ENCODE measurements at places on chromosomes 5 and 9. TPM values are rescaled to one million over a fixed set of nuclear protein-coding genes. Genes with fewer than 3 reads are reported as not detected.

Gene PGM5
- not detected for total RNA-seq

GRCh38 chr9:69339620-69340019 is 14.6 kb downstream of the ENTREP1 start:
- H3K27me3 ChIP-seq: peaks cover 6% of the 10 kb centered on the region
- H3K4me3 ChIP-seq: no peak overlapping the region
- DNase-seq: no peak
- H3K36me3 ChIP-seq: no peaks in the 10 kb centered on the region
- H3K4me1 ChIP-seq: no peaks in the 10 kb centered on the region

- no peaks in the 10 kb centered on the region for H3K27me3 ChIP-seq
- H3K27ac ChIP-seq: no peak overlapping the region
- no peaks in the 10 kb centered on the region for H3K36me3 ChIP-seq
- peak; percentile 15 for DNase-seq
- no peaks in the 10 kb centered on the region for H3K4me1 ChIP-seq
- no peak overlapping the region for H3K4me3 ChIP-seq
Measured at GRCh38 chr5:45796959-45797553, 100.9 kb upstream of the HCN1 start.

DNA sequence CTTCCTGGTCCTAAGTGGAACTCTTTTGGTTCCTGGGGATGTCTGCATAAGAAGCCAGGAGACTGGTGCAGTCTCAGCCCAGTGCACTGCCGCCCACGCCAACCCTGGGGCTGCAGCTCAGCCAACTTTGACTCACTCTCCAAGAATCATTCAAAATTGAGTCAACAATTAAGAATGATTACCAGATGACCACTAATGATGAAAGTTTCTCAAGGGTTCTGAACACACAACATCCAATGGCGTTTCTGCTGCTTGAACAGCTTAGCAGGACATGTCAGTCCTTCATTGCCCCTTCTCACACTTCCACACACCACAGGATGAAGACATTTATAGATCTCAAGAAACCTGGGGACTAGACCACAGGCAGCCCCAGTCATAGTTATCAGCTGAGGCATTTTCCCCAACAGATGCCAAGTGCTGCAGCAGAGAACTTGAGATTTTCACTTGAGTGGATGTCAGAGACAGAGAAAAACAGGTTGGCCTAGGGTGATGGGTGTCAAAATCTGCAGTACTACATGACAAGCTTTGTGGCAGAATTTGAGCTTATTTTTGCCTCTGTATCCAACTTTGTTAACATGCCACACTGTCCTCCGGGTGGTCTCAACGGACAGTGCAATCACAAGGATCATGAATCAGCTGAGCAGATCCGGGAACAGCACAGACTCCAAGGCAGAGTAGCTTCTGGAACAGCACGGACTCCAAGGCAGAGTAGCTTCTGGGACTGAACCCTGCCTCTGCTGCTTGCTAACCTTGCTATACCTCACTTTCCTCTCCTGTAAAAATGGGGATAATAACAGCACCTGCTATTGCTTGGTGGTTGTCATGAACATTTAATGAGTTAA is 356.1 kb downstream of the SPOCK1 start:
- H3K4me1 ChIP-seq: peaks cover 7% of the 10 kb centered on the region
- H3K4me3 ChIP-seq: no peak overlapping the region
- no peak for DNase-seq

DNA sequence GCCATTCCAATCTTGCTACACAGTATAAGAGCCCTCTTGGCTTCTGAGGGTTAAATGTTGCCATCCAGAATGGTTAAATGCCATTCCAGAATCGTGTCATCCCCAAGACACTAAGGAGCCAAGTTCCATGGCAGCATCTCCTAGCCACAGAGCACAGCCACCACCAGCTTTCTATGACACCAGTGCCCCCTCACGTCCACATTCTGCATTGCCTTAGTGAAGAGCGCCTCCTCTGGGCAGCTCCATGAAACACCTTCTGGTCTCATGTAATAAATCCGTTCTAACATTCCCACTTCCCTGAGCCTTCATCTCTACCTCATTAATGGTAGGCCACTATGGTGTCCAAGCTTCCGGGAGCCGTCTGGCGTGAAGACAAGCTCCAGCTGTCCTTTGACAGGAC is 12.4 kb downstream of the CBY3 start:
- DNase-seq: peak; percentile 48
- H3K36me3 ChIP-seq: no peaks in the 10 kb centered on the region
- H3K4me3 ChIP-seq: no peak overlapping the region

Gene NAIP
- 14.0 TPM for total RNA-seq

DNA sequence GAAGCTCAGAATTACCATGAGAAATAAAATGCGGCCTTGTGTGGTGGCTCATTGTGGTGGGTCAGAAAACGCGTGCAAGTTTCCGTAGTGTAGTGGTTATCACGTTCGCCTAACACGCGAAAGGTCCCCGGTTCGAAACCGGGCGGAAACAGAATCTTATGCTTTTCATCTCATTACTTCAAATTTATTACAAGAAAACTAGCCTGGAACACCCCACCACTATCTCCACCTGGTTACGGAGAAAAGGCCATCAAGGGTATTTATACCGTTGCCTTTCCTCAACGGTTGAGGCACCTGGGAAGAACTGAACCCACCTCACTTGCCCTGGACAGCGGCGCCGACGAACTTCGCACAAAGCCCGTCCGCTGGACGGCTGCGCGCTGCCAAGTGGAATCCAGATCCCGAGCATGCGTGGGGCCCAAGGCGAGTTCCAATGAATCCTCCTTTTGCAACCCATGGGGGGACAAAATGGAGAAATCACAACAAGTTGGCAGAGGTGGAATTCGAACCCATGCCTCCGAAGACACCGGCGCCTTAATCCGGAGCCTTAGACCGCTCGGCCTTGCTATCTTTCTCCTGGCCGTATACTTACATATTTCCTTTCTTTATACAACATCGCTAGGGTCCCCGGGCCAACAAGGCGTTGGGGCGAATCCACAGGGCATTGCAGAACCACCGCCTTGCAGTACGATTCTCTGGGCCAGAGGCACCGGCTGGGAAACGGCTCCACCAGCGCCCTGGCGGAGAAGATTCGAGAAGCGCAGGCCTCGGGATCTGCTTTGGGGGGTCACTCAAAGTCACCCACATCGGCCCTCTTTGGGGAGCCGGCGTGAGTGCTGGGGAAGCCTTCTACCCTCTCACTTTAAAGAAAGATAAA is 16.9 kb downstream of the OR2V2 start:
- no peak overlapping the region for H3K4me3 ChIP-seq
- no peaks in the 10 kb centered on the region for H3K27me3 ChIP-seq
- peak; percentile 41 for DNase-seq
- H3K27ac ChIP-seq: no peak overlapping the region
- peaks cover 4% of the 10 kb centered on the region for H3K4me1 ChIP-seq

DNA sequence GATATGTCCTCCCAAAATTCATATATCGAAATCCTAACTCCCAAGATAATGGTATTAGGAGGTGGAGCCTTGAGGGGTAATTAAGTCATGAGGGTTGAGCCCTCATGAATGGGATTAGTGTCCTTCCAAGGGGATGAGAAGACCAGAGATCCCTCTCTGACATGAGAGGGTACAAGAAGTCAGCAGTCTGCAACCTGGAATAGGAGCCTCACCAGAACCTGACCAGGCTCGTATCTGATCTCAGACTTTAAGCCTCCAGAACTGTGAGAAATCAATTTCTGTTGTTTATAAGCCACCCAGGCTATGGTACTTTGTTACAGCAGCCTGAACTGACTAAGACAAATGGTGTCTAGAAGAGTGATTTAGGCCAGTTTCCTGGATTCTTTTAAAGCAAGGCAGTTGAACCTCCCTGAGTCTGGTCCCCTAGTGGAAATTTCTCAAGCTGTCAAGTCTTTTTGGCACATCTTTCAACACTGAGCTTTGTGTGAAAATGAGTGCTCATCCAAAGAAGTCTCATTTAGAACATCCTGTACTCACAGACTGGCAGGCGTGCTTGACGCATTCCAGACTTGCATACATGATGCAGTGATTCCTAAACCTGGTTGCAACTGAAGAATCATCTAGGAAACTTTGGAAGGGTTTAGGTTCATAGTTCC is 254.8 kb upstream of the PPP1R2B start:
- H3K4me1 ChIP-seq: no peaks in the 10 kb centered on the region
- no peak overlapping the region for H3K4me3 ChIP-seq
- no peak for DNase-seq
- no peaks in the 10 kb centered on the region for H3K36me3 ChIP-seq
- no peak overlapping the region for H3K27ac ChIP-seq

DNA sequence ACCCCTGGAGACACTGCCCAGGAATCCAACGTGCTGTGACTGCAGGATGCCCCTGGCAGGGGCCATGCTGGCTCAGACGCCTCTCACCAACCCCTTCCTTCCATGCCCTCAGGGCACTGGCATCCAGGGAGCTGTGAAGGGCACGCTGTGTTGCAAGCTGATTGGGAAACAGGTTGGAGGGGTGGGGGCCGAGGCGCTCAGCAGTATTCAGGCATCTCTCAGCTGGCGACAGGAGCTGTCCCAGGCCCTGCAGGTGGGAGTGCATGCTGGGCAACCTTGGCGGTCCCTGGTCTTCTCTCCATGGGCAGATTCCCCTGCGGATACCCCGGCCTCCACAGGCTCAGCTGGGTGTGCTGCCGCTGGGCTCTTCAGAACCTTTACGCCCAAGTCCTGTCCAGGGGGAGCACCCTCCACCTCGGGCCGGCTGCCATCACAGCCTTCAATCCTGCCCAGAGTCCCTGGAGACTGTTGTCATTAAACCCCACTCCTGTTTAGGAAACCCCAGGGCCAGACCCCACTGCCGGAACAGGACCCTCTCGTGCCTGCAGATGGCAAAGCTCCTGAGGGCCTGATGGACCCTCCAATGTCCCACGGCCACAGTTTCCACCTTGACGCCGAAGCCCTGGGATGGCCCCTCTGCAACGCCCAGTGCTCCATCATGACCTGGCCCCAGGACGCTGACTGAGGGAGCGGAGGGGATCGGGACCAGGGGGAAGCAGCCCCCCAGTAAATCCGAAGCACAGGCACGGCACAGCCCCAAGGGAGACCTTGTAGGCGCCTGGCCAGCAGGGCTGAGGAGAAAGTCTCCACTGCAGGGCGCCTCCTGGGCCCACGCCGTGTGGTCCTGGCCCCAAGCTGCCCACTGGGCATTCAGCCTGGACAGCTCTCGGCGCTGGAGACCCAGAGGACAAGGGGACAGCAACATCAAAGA is 9.3 kb downstream of the TPPP start:
- no peaks in the 10 kb centered on the region for H3K4me1 ChIP-seq
- DNase-seq: no peak
- no peak overlapping the region for H3K4me3 ChIP-seq
- no peak overlapping the region for H3K27ac ChIP-seq
- no peaks in the 10 kb centered on the region for H3K27me3 ChIP-seq

GRCh38 chr9:105357937-105358336 is 89.9 kb upstream of the FSD1L start:
- no peaks in the 10 kb centered on the region for H3K4me1 ChIP-seq
- H3K27ac ChIP-seq: no peak overlapping the region
- no peak overlapping the region for H3K4me3 ChIP-seq
- no peaks in the 10 kb centered on the region for H3K36me3 ChIP-seq

Gene GRAMD2B
- 2.6 TPM for total RNA-seq

DNA sequence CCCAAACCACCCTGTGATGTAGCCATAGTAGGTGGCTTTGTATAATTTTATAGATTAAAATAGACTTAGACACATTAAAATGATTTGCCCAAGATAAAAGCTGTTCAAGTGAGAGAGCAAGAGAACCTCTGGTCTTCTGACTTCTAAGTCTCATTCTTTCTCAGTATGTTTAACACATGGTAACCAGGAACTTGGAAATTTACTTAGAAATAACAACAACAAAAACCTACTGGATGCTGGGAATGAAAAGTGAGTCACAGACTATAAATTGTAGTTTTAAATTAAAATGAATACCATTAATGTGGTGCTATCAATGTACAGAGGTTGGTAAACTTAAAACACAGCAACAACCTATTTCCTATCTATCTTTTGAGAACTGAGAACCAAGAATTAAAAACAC is 30.4 kb downstream of the HMGCR start:
- no peak overlapping the region for H3K27ac ChIP-seq
- H3K4me3 ChIP-seq: no peak overlapping the region
- H3K36me3 ChIP-seq: peaks cover 7% of the 10 kb centered on the region
- no peaks in the 10 kb centered on the region for H3K4me1 ChIP-seq

Gene SLC25A2
- total RNA-seq: 0.88 TPM

All from A673 (cell line).